Stomach (tissue), 19 donors: ENCODE measurements at places on chromosomes 6 and 20. TPM values are rescaled to one million over a fixed set of nuclear protein-coding genes. Genes with fewer than 3 reads are reported as not detected.

SCRT2 gene
- total RNA-seq, result not detected

FANCE gene
- 3.5 TPM for total RNA-seq

DNA sequence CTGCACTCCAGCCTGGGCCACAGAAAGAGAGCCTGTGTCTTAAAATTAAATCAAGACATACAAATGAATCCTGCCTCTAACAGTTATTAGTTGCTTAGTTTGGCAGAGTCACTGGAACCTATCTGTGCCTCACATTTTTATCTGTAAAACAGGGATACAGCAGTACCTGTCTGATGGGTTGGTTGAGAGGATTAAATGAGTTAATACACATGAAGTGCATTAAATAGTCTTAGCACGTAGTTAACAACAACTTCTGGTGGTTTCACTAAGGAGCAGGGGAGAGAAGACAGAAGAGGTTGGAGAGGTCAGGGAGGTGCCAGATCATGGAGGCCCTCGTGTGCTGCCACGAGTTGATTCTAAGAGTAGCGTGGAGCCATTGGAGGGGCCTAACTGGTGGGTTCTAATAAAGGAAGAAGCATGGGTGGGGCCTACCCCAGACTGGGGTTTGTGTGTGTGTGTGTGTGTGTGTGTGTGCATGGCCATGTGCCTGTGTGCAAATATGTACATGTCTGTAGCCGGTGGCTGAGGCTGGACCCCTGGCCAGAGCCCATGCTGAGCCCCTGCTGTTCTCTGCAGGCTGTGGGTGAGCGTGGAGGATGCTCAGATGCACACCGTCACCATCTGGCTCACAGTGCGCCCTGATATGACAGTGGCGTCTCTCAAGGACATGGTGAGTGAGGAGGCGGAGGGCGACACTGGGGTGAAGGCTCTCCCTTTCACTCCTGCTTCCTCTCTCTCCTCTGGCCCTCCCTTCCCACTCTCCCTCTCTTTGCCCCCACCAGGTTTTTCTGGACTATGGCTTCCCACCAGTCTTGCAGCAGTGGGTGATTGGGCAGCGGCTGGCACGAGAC, 9.1 kb downstream of the RBCK1 start:
- no peaks in the 10 kb centered on the region for H3K4me1 ChIP-seq
- H3K27ac ChIP-seq, result no peak overlapping the region
- peaks cover 54% of the 10 kb centered on the region for H3K36me3 ChIP-seq
- H3K27me3 ChIP-seq, result no peaks in the 10 kb centered on the region
- no peak for DNase-seq

DNA sequence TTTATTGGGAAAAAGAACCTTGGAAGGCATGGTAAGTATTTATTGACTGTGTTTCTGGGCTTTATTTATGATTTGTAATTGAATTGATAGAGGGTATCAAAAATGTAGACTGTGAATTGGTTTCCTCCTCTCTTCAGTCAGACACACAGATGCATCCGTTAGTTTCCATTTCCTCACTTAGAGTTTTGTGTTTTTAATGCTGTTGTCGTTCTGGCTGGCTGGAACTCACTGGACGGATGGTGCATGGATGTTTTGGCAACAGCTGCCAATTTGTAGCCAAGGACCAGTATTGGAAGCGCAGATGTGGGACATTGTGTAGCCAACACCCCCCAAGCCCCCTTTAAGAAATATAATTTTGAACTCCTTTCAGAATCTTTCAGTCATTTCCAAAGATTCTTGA, 134.5 kb downstream of the JARID2 start:
- peak; percentile 42 for DNase-seq
- no peak overlapping the region for H3K27ac ChIP-seq
- H3K36me3 ChIP-seq, result no peaks in the 10 kb centered on the region
- no peaks in the 10 kb centered on the region for H3K27me3 ChIP-seq
- peaks cover 34% of the 10 kb centered on the region for H3K4me1 ChIP-seq
